ENCODE measurements at places on chromosomes 5 and 9.

GRCh38 chr9:114450833-114451706 is 54.2 kb downstream of the WHRN start:
- DNase-seq, result no peak

GRCh38 chr5:131944702-131945550 is 537 bp downstream of the MEIKIN start:
- no peak for DNase-seq

- DNase-seq, result no peak
Measured at GRCh38 chr5:10634562-10634961, 70.7 kb downstream of the ANKRD33B start.

DNA sequence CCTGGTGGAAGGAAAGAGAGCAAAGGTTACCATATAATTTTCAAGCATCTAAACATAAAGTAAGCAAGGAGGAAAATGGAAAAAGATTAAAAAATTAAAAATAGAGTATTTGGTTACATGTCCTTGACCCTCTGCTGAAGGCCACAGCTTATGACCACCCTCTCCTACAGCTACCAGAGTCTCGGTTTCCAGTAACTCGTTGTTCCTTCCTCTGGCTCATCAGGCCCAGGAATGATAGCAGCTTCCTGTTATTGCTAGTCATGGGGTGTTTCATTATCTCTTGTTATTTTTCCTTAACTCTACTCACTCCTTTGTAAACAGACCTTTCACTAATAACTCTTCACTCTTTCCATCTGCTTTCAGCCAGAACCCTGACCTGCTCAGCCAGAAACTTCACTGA is 102.2 kb downstream of the YTHDC2 start:
- no peak for DNase-seq

GRCh38 chr9:136799079-136799853 is 3.1 kb downstream of the CCDC183 start:
- no peak for DNase-seq

- DNase-seq, result no peak
Measured at GRCh38 chr9:124345063-124345462, 70.2 kb downstream of the PSMB7 start.

Measured in activated gamma-delta T cell treated with anti-CD3 and anti-CD28 coated beads, Interleukin-2, amount 50 U/mL, for 16 hours (primary cell).